ENCODE measurements at places on chromosomes 7 and 10. TPM values are rescaled to one million over a fixed set of nuclear protein-coding genes. Genes with fewer than 3 reads are reported as not detected.

DNA sequence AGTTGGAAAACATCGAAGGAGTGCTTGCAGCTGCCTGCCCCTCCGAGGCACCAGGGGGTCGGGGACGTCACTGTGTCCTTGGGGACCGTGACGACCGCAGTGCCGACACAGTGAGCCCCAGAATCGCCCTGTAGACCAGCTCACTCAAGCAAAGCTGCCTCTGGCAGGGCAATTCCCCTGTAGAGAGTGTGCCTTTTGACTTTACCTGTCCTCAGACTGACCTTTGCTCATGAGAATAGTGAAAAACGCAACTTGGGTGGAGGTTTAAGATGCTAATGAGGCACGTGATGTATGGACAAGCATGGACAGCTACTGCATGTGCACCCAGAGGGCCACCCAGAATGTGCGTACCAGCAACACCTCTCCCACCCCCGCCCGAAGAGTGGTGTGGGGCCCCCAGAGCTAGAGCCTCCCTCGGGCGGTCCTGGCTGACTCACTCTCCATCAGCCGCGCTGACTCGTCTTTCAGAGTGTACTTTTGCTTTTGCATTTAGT lies 271.9 kb downstream of the ADARB2 start:
- no peak for DNase-seq

GRCh38 chr7:106729720-106730385 lies 68.9 kb upstream of the CCDC71L start:
- DNase-seq, result no peak

The LIMK1 gene
- 13.2 TPM for total RNA-seq

The IFIT5 gene
- total RNA-seq, result 15.2 TPM

- DNase-seq, result no peak
Measured at GRCh38 chr7:33369888-33370287, 240.5 kb downstream of the BBS9 start.

The UTF1 gene
- not detected for total RNA-seq
